ENCODE measurements at places on chromosomes 3 and 15. TPM values are rescaled to one million over a fixed set of nuclear protein-coding genes. Genes with fewer than 3 reads are reported as not detected.

Gene FBXO40
- not detected for total RNA-seq

Gene GUCA1C
- not detected for total RNA-seq

Gene OR5K2
- not detected for total RNA-seq

Gene AMIGO3
- under 0.01 TPM for total RNA-seq

GRCh38 chr3:113498221-113499005, 16.5 kb downstream of the SPICE1 start:
- no peak overlapping the region for H3K4me3 ChIP-seq
- no peak overlapping the region for H3K27ac ChIP-seq
- no peaks in the 10 kb centered on the region for H3K27me3 ChIP-seq
- H3K36me3 ChIP-seq, result no peaks in the 10 kb centered on the region

DNA sequence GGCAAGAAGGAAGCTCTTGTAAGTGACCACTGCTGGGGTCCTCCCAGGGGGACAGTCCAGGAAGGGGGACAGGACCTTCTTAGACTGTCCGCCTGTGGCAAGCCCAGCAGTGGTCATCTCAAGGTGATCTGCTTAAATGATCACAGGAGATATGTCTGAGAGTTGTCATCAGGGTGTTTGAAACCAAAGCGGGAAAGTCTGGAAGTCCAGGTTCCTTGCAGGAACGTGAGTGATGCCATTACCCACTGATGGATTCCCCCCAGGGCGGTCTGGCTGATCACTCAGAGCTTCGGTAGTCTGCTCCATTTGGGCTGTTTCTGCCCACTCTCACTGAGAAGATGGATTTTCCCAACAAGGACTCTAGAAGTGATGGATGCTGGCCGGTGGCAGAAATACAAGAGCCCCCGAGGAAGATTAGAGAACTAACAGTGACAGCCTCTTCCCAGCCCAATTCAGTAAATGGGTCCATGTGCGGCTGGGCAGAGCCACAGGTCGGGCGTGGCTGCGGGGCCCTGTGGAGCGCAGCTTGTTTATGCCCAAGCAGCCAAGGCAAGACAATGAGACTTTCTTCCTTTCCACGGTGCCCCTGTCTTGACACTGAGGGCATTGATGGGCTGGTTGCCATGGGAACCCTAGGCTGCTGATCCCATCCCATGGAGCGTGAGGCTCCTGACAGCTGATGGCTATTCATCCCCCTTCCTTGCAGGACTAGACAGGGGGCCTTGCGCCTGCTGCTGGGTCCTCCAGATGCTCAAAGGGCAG, 9.5 kb downstream of the PCSK6 start:
- no peak overlapping the region for H3K27ac ChIP-seq
- DNase-seq, result no peak
- H3K36me3 ChIP-seq, result no peaks in the 10 kb centered on the region
- peaks cover 2% of the 10 kb centered on the region for H3K27me3 ChIP-seq

- peaks cover 3% of the 10 kb centered on the region for H3K4me1 ChIP-seq
- H3K27ac ChIP-seq, result no peak overlapping the region
- no peaks in the 10 kb centered on the region for H3K27me3 ChIP-seq
- H3K4me3 ChIP-seq, result no peak overlapping the region
- H3K36me3 ChIP-seq, result no peaks in the 10 kb centered on the region
- peak; percentile 84 for DNase-seq
Measured at GRCh38 chr3:177337541-177338331, 140.5 kb upstream of the TBL1XR1 start.
